ENCODE measurements at places on chromosomes 16 and 17. TPM values are rescaled to one million over a fixed set of nuclear protein-coding genes. Genes with fewer than 3 reads are reported as not detected.
A peak's percentile ranks its signal among the peaks of the same experiment; 100 is the strongest.

- no peak for DNase-seq
Measured at GRCh38 chr17:860805-861204, 78.7 kb downstream of the MRM3 start.

DNA sequence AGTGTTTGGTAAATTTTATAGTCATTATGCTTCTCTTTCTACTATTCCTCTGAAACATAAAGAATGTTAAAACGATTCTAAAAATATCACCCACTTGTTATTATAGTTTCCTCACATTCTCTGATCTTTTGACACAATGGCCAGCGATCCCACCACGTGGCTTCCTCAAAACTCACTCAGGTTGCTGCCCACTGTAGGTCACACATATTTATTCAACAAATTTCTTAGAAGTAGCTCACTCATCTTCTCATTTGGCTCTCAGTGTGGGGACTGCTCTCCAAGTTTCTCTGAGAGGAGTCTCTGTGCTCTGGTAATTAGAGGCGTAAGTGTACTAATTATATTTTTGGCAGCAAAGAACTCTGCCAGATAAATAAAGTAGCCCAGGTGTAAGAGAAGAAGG is 465.4 kb downstream of the CDH11 start:
- DNase-seq = no peak

DNA sequence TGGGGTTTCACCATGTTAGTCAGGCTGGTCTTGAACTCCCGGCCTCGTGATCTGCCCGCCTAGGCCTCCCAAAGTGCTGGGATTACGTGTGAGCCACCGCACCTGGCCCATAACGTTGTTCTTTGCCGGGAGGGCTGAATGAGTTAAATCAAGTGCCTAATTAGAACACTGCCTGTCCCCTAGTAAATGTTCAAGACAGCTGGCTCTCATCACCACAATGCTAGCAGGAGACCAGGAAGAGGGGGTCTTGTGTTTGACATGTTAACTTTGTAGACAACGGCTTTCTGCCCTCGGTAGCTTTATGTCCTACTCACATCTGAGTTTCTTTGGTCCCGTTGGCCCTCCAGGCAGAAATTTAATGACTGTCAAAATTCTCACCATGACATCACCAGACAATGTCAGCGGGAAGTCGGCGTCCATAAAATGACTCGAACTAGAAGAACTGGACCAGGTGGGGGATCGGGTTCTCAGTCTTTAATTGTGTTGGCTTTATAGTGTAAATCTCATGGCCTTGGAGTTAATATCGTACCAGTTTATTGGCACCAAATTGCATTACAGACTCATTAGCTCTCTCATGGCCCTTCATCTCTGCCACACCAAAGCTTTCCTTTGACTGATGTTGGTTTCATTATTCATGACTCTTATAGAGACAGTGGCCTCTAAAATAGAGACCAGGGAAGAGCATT is 11.4 kb upstream of the ITPRIPL2 start:
- no peak for DNase-seq

DNA sequence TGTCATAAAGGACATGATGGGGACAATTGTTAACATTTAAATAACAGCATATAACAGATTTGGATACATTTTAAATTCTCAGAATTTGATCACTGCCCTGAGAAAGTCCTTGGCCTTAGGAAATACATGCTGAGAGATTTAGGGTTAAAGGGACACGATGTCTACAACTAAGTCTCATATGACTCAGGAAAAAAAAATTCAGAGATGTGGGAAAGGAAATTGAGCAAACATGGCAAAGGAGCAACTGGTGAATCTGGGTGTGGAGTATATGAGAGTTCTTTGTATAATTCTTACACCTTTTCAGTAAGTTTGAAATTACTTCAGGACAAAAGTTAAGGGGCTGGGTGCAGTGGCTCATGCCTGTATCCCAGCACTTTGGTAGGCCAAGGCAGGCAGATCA is 18.2 kb downstream of the MPP3 start:
- no peak for DNase-seq

DNA sequence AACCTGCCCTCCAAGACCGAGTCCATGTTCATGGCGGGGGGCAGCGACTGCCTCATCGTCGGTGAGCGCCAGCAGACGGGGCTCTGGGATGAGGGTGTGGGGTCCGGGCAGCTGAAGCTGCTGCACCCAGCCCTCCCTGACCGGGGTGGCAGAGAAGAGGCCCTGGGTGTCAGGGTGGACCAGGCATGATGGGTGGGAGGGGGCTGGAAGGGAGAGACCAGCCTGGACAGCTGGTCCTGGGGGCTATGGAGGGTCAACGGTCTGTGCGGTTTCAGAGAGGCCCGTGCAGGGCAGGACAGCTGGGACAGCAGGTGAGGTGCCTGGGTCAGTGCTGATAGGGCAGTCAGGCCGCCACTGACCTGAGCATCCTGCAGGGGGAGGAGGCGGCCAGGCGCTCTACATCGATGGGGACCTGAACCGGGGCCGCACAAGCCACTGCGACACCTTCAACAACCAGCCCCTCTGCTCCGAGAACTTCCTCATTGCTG is 13.3 kb upstream of the ATP6V0C start:
- DNase-seq = no peak

GRCh38 chr17:57708410-57708809 is 36.7 kb downstream of the CCDC182 start:
- no peak for DNase-seq

DNA sequence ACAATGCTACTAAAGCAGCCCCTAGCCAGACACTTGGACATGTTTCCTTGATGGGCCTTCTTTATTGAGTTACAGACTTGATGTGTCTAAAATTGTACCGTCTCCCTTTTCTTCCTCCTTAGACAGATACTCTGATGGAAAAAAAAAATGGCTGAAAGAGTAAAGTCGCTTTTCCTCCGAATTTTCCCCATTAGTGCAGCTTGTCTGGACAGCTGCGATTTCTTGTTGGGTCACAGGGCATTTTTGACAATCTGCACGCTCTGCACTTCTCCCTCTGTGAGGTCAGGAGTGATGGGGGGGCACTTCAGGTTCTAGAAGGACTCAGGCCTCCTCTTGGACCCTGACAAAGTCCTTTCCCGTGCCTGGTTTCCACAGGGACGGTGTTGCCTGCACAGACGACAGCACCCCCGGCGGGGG is 968 bp upstream of the PRKAR1A start:
- DNase-seq = no peak

DNA sequence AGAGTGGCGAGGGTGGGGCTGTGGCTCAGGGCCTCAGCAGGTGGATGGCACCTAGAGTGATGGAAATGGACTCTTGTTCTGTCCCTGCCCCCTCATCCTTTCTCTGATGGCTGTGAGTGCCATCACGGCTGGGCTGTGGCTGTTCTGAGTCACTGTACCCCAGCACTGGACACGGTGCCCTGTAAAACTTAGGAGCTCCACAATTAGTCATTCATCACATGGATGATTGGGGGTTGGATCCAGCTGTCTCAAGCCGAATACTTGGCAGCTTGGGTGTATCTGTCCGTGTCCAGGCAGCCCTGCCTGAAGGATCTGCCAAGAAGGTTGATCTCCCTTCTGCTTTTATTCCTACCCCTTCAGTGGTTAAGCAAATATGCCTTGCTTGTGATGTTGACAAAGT is 295.5 kb upstream of the EEF2KMT start:
- DNase-seq = no peak

DNA sequence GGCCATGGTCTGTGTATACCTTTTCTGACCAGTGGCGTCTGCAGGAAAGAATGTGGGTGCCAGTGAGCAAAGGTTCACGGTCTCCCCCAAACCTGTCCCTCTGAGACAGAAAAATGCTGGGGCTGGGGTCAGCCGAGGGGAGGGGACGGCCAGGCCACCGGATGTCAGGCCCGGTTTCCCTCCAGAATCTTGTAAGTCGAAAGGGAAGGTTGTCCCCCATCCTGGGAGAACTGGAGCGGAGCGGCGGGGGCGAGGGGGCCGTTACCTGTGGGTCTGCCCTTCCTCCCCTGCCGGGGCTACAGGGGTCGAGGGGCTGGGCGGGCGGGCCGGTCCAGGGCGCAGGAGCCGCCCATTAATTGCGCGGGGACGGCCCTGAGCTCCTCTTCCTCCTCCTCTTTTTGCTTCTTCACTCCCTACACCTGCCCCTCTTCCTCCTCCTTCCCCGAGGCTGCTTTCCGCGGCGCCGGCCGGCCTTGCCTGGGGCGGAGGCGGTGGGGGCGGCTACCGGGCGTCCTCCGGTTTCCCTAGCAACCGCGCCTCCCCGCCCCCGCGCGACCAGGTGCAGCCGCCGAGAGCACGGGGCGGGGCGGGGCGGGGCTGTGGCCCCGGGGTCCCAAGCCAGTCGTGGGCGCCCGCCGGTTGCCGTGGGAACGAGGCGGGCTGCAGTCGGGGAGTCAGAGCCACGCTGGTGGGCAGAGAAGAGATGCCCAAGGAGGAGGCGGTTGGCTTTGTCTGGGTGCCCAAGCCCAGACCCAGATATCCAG is at the start of gene MARCHF10:
Gene MARCHF10, minus strand, starts transcription at position 503 of the 764 bp plus-strand sequence. CDS start 6,579 bp downstream, outside the sequence.
- DNase-seq = peak; percentile 16

DNA sequence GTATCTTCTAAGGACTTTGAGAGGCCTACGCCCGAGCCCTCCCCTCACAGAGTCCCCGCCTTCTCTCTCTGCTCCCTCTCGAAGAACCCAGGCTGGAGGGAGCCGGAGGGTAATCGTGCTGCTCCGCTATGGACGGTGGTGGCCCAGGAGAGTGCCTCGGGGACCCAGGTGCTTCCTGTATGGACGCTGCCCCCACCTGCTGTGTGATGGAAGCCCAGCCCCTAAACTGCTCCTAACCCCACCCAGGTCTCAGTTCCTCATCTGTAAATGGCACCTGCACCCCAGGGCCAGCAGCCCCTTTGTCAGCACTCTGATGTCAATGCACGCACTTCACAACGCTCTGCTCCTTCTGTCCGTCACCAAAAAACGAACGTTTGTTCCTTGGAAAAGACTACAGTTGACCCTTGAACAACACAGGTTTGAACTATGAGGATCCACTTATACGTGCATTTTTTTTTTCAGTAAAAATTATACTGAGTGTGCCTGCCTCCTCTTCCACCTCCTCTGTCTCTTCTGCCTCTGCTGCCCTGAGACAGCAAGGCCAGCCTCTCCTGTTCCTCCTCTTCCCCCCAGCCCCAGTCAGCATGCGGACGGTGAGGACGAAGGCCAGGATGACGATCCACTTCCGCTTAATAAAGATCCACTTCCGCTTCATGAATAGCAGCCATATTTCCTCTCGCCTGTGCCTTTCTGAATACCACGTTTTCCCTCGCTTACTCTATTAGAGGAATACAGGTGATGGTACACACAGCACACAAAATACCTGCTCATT is 118.3 kb downstream of the BANP start:
- DNase-seq = no peak

GRCh38 chr17:77622647-77623046 is 335.9 kb upstream of the TNRC6C start:
- no peak for DNase-seq

Gene FN3K
- total RNA-seq = 2.0 TPM

Gene ASPSCR1
- 41.4 TPM for total RNA-seq

Gene KRTAP2-3
- not detected for total RNA-seq

Gene LYRM1
- 15.5 TPM for total RNA-seq

Gene EPX
- not detected for total RNA-seq

Gene CEP20
- 14.8 TPM for total RNA-seq

Gene TMEM238L
- total RNA-seq = not detected

Gene KRTAP4-6
- total RNA-seq = not detected

Data from CD4-positive, CD25-positive, alpha-beta regulatory T cell (primary cell).